ENCODE measurements at places on chromosomes 7 and 10.

DNA sequence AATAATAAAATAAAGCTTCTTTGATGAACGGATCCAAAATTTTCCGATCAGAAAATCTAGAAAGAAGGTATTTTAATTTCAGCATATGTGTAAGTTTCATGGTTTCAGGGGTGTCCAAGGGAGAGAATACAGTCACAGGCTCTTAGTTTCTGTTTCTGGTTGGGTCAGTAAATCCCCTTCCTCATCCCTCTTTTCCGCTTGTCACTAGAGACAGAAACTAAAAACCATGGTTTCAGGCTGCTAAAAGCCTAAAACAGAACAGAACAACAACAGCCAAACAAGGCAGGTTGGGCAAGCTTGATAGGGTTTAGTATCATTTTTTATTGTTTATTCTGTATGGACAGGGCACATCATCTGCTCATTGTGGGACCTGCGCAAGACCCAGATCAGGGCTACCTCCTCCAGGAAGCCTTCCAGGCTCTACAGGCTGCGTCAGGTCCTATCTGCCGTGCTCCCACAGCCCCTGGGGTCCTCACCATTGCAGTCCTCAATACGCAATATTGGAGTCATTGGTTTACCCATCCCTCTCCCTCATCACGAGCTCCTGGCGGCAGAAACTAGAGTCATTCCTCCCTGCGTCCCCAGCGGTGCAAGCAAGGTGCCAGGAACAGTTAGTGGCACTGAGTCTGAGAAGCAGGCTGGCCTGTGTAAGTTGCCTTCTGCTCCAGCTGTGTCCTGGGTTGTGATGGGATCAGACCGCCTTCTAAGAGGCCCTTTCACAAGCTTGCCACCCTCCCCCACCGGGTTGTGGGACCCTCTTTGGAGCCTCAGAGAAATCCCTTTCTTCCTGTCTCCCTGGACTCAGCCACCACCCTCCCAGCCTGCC, 70.2 kb upstream of the CUX1 start:
- DNase-seq, result no peak

GRCh38 chr7:69778138-69778537, 179.9 kb downstream of the AUTS2 start:
- no peak for DNase-seq

- no peak for DNase-seq
Observed at GRCh38 chr7:133885213-133885612, 241.9 kb upstream of the LRGUK start.

DNA sequence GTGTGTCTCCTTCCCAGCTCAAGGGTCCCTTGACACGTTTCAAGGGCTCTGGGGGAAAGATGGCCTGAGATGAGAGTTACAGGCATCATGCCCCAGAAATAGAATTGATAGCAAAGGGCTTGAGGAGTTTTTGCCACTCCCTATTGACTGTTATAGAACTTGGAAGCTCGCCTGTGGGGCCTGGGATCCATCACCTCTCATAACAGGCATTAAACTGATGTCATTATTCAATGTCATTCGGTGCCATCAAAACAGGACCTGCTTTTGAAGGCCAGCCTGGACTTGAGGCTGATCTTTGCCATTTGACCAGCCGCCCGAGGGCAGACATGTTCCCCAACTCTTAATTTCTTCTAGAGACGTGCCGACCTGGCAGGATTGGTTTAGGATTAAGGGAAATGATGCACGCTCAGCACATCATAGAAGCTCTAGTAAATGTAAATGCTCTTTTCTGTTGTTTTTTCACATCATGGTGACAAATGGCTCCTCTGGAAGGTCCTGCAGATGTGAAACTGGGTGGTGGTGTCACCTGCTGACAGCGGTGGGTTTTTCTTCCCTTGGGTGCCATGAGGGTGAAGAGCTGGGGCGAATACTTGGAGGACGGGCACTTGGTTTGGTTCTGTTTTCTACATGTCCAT, 16.7 kb upstream of the KLF6 start:
- no peak for DNase-seq

- DNase-seq, result peak; percentile 32
Observed at GRCh38 chr10:102135956-102136526, 3.2 kb downstream of the PPRC1 start.

Measured in NCI-H1105 treated with DMSO at 0.1 percent for 48 hours (cell line).